ENCODE measurements at places on chromosomes 7 and 10. TPM values are rescaled to one million over a fixed set of nuclear protein-coding genes. Genes with fewer than 3 reads are reported as not detected.

MTURN gene
- 4.1 TPM for total RNA-seq

C10orf53 gene
- total RNA-seq = not detected

ASB15 gene
- not detected for total RNA-seq

C7orf33 gene
- total RNA-seq = not detected
